ENCODE measurements at places on chromosomes 12 and 14. TPM values are rescaled to one million over a fixed set of nuclear protein-coding genes. Genes with fewer than 3 reads are reported as not detected.

The VIPAS39 gene
- 42.8 TPM for total RNA-seq

The NEUROD4 gene
- total RNA-seq, result not detected

The PAX9 gene
- 0.19 TPM for total RNA-seq

The SPATA7 gene
- total RNA-seq, result 16.3 TPM

The TMEM30B gene
- 0.33 TPM for total RNA-seq

The PROX2 gene
- total RNA-seq, result under 0.01 TPM

The SSPN gene
- total RNA-seq, result 1.1 TPM

The RDH12 gene
- not detected for total RNA-seq

The SMIM41 gene
- 0.19 TPM for total RNA-seq

The KRT79 gene
- not detected for total RNA-seq

The CD4 gene
- not detected for total RNA-seq

The SRRM4 gene
- not detected for total RNA-seq

The KRT82 gene
- total RNA-seq, result not detected

The NTN4 gene
- total RNA-seq, result 387 TPM
